Activated CD8-positive, alpha-beta memory T cell treated with anti-CD3 and anti-CD28 coated beads for 4 hours (primary cell): ENCODE measurements at places on chromosomes 7 and 10.

DNA sequence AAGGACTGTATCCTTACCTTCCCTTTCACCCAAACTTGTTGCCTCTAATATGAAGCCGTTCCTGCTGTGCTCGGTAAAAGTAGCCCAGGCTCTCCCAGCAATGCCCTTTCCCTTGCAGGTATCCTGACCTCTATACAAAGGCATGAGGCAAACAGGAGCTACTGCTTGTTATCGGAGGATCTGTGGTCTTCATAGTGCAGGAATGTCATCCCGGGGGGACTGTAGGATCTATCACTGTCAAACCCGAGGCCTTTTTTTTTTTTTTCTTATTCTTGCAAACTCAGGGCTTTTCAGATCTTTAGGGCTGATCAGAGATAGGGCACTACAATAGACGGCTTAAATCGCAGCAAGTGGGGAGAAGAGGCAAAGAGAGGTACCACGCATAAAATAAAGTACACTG, 1206.6 kb downstream of the TYW1 start:
- no peak for DNase-seq

- DNase-seq = no peak
Measured at GRCh38 chr10:101284744-101285463, 55.6 kb upstream of the LBX1 start.

GRCh38 chr10:79148452-79149344, 79.9 kb downstream of the ZMIZ1 start:
- DNase-seq = no peak

DNA sequence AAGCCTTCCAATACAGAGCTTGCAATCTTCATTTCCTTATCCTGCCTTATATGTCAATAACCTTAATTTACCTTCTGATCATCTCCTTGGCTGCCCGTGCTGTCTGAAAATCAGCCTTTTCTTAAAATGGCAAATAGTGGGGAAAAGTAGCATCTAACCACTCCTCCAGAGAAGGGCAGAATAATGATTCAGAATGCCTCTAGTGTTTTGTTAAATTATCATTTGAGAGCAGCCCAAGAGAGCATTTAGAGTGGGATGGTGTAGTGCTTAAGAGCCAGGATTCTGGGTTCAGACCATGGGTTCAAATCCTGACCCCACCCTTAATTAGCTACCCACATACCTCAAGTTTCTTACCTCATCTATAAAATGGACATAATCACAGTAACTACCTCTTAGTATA, 4.6 kb upstream of the TMEM139 start:
- no peak for DNase-seq

DNA sequence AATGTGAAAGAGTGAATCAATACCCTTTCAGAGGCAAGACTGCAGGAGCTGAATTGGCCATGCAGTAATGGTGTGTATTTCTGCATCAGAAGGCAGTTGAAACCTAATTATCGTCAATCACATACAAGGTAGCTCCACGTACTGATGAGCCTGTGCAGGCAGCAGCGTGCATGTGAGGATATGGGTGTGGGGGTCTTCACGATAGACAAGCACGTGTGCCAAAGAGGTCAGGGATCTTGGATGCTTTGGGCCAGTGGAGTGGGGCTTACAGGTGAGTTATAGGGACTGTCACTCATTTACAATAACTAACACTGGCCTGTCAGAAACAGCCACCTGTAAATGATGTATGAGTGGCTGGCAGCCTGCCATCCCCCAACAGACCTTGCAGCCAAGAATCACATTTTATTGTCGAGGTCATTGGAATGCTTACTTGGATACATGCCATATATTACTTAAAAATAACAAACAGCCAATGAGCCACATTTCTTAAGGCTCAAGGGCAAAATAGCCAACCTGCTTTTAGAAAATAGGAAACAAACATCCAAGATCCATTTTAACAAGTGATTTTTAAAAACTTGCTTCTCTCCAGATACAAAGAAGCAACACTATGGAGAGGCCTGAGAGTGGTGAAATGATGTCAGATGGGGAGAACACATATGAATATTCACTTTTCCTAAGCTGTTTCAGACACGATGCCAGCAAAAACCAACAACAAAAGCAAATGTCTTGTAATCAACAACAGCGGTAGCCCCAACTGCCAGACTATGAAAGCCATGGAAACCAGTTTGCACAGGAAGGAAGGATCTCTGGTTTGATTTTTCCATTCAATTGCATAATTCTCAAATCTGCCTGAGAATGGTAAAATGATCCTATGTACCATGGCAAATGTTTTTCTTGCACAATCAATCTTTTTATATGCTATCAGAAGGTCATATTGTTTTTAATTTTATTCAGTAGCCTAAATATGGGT, 210.7 kb downstream of the SKAP2 start:
- DNase-seq = no peak

DNA sequence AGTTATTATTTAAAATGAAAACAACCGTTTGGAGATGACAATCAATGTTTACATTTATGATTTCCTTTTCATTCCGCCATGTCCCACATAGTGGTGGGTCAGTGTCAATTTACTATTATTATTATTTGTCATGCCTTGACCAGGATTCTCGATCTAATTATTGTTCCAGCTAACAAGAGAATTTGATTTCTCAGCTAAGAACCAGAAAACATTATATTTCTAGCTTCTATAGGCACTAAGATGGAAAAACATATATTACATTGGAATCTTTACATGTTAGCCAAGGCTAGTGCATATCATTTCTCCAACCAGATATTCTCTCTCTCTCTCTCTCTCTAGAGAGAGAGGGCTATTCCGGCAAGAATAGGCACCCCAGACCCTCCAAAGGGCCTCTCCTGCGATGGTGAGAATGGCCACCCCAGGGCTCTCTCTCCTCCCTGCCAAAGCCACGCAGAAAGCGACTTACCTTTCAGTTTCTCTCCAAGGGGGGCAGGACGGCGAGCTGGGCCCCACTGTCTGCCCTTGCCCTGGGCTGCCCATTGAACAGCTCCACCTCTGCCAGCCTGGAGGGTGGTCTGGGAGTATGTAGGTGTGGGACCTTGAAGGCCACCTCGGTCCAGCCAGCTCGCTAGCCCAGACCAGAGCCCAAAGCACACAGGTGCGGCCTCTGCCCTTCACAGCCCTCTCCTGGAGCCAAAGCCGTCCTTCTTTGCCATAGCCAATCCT, 2.4 kb downstream of the HOXA3 start:
- no peak for DNase-seq

DNA sequence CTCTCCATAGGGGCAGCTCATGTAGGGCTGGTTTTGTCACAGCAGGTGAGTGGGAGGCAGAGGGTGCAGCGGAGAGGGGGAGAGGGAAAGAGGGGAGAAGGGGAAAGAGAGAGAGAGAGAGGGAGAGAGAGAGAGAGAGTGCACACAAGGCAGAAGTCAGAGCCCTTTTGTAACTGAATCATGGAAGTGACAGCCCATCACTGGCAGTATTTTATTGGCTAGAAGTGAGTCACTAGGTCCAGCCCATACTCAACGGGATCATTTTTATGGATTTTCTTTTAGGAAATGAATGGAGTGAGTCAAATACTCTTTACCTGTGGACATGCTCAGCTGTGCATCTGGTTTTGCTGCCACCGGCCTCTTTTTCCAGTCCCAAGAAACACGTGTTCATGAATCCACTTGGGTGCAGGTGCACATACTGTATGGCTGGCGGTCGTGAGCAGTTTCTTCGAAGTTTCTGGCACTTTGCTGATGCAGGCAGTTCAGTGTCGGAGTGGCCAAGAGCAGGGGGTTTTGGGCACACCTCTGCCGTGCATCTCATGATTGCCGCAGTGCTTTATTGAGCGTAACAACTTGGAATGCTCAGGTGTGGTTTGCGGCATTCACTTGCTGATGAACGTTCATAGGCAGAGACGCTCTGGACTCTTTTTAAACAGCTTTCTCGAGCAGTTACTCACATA, 40.3 kb downstream of the DOCK1 start:
- no peak for DNase-seq

- no peak for DNase-seq
Measured at GRCh38 chr7:28599411-28599810, 187.1 kb downstream of the CREB5 start.

GRCh38 chr7:5677538-5678294, 103.7 kb downstream of the RNF216 start:
- DNase-seq = no peak

GRCh38 chr10:391847-392704, 256.8 kb downstream of the ZMYND11 start:
- no peak for DNase-seq

GRCh38 chr7:105337529-105337928, 51.2 kb downstream of the SRPK2 start:
- no peak for DNase-seq

DNA sequence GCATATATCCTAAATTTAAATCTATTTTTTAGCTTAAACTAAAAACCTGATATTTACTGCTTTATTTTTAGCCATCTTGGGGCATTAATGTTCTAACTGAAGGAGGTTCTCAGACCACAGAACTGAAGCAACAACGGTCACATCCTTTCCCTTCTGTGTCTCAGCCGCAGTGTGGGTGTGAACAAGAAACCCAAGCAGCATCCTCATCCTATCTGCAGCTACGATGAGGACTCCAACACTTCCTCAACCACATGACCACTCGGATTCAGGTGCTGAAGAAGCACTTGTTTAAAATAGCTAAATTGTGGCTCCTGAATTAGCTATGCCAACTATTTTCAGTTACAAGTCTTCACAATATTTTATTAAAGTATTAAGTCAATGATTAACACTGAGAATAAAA, 5.3 kb downstream of the ESYT2 start:
- peak; percentile 44 for DNase-seq

GRCh38 chr7:23894892-23895569, 185.0 kb downstream of the STK31 start:
- DNase-seq = no peak

DNA sequence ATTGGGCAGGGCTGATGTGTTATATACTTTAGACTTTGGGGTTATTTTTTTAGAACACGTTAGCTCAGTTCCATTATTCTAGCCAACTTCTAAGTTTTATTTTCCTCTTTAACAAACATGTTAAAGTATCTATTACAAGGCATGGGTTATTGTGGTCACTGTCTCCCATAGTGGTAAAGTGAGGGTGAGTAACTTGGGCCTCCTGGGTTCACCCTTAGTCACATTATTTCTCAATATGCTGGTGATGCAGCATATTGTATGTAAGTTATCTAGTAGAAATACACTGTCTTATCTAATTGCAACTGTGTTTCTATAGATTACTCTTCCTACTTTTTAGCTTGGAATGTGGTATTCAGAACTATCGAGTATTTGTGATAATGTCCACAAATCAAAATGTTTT, 65.9 kb downstream of the BBS9 start:
- no peak for DNase-seq

GRCh38 chr10:72886621-72887020, 6.9 kb upstream of the OIT3 start:
- DNase-seq = no peak

DNA sequence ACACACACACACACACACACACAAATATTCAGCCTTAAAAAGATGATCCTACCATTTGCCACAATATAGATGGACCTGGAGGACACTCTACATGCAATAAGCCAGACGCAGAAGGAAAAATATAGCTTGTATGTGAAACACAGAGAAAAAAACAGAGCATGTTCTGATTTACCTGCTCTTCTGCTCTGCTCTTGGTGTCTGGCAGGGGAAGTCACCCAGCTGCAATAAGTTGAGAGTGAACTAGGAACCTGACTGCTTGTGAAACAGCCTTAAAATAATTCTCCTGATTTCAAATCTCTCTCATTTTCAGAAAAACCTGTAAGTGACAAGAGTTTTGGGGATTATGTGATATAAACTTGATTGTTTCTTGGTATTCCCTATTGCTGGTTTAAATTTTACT, 31.0 kb upstream of the KCND2 start:
- no peak for DNase-seq

GRCh38 chr7:151387161-151388006, 22.5 kb downstream of the WDR86 start:
- DNase-seq = no peak

- DNase-seq = no peak
Measured at GRCh38 chr10:95122736-95123135, 53.4 kb upstream of the CYP2C8 start.

DNA sequence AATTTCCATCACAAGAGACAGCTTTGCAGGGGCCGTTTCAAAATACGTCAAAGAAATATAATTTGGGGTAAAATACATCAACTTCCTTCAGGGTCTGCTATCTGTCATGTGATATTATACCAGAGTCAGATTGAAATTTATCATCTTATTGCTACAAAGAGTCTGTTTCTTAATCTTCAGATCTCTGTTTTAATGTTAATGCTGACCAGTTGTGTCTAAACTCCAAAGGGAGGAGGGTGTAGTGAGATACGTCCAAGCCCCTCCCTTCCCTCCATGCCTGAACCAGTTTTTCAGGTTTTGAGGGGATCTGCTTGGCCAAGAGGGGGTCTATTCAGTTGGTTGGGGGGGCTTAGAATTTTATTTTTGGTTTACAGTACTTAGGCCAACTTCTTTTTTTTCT, 891.6 kb downstream of the GRM8 start:
- no peak for DNase-seq

- no peak for DNase-seq
Measured at GRCh38 chr10:51257511-51258248, 183.4 kb downstream of the PRKG1 start.

DNA sequence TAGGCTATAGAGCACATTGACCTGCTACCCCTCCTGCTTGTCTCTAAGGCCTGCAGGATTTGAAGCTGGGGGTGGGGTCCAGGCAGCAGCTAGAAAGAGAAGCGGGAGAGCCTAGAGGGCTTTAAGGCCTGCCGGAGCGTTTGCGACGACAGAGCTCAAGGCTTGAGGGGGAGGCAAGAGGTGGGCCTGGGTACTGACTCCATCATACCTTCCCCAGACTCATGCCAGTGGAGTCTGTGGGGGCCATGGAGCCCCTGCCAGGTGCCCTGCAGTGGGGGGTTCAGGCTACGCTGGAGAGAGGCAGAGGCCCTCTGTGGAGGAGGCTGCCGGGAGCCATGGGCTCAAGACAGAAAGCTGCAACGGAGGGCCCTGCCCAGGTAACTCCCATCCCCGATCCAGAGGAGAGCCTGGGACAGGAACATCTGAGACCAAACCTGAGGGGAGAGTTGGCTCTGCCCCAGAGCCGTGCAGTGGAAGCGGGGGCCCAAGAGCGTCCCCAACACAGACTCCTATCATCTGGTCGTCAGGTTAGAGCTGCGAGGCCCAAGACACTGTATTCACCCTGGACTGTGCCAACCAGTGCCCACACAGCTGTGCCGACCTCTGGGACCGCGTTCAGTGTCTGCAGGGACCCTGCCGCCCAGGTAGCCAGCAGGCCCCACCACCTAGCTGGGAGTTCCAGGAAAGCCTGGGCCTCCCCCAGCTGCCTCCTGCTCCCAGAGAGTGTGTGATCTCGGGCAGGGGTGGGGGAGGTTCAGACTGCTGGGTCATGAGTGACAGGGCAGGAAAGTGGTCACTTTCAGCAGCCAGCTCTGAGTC, 13.2 kb upstream of the ZNF862 start:
- DNase-seq = no peak

DNA sequence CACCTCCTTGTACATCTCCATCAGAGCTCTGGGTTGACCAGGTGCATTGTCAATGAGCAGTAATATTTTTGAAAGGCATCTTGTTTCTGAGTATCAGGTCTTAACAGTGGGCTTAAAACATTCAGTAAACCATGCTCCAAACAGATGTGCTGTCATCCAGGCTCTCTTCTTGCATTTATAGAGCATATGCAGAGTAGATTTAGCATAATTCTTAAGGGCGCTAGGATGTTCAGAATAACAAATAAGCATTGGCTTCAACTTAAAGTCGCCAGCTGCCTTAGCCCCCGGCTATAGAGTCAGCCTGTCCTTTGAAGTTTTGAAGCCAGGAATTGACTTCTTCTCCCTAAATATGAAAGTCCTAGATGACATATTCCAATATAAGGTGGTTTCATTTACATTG, 130.5 kb upstream of the INSYN2A start:
- DNase-seq = no peak

GRCh38 chr10:25177093-25177753, 2.4 kb downstream of the GPR158 start:
- DNase-seq = no peak

GRCh38 chr7:79876848-79877252, 257.8 kb upstream of the GNAI1 start:
- no peak for DNase-seq
